ENCODE measurements at places on chromosomes 5 and 9.
A peak's percentile ranks its signal among the peaks of the same experiment; 100 is the strongest.

DNA sequence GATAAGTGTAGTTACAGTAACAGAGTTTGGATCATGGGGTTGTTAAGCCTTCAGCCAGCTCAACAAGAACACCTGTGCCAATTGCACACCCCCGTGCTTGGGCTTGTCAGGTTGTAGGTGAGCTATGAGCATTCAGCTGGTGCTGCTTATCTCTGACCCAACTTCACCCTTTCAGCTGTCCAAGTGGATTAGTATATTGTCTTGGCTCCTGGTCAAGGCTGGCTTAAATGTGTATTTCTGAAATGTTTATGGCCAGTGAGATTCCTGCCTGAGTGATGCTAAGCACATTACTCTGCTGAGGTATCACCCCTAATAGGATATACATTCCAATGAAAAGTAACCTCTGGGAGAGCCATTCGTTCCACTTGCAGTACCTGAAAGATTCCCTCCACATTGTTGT, 44.2 kb upstream of the LMNB1 start:
- no peak for DNase-seq

- DNase-seq, result no peak
Measured at GRCh38 chr9:97831843-97832636, 21.0 kb upstream of the FOXE1 start.

DNA sequence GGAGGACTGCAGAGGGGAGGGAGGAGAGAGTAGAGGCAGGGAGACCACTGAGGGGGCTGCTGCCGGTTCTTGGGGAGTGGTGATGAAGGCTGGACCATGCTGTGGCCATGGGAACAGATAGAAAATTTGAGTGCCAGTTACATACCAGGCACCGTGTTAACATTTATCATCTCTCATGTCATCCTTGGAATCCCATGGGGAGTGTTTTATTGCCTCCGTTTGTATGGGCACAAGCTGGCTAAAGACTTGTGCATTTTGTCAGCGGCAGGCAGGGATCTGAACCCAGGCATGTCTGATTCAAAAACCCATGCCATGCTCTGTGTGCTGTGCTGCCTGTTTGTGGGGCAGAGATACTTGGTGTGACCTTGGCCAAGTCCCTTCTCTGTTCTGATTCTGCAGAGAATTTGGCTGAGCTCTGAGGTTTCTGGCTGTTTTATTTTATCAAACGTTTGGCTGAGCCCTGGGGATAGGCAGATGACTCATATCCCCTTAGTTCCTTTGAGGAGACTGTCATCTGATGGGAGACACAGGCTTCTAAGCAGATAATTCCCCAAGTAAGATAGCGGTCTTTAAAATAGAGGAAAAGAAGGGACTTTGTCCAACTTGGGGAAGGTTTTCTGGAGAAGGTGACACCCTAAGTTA, 22.2 kb downstream of the COL27A1 start:
- DNase-seq, result no peak

- DNase-seq, result no peak
Measured at GRCh38 chr5:140342287-140342686, 4.1 kb downstream of the HBEGF start.

DNA sequence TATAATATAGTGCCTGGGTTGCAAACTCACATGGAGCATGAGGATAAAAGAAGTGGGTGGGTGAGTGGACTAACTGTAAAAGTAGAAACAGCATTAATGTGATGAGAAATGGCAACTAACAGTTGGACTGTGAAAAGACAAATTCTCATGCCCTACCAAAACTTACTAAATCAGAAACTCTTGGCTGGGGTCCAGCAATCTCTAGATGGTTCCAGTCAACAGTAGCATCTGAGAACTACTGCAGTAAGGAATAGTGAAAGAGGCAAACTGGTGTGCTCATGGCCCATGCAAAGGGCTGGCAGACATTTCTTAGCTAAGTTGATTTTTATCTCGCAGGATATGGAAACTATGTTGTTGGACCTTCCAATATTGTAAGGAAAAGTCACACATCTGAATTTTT, 150.3 kb downstream of the PIK3R1 start:
- DNase-seq, result no peak

DNA sequence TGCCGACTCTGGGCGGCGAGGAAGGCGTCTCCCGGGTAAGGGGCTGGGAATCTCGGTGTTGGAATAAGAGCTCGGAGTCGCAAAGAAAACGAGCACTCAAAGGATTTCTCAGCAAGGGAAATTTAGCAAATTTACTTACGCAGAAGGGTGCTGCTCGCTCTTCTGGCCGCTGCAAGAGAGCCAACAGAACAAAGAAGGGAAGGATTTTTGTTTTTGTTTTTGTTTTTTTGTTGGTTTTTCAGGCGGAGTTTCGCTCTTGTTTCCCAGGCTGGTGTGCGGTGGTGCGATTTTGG, 279 bp downstream of the GTF3C5 start:
- DNase-seq, result no peak

DNA sequence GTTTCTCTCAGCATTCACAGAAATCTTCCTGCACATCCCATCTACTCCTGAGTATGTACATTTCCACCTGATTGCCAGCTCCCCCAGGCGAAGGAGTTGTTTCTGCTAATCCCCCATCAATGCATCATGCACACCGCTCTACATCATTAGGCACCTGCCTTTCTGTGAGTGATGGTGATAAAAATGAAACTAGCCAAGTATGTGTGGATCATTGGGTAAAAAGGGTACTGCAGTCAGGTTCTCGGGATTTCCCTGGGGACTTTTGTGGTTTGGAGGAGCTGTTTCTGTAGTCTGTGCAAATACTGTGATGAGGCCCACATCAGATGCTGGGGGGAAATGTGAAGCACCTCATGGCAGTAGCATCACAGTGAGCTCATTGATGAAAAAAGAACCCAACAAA, 30.4 kb downstream of the CAMK4 start:
- DNase-seq, result no peak

DNA sequence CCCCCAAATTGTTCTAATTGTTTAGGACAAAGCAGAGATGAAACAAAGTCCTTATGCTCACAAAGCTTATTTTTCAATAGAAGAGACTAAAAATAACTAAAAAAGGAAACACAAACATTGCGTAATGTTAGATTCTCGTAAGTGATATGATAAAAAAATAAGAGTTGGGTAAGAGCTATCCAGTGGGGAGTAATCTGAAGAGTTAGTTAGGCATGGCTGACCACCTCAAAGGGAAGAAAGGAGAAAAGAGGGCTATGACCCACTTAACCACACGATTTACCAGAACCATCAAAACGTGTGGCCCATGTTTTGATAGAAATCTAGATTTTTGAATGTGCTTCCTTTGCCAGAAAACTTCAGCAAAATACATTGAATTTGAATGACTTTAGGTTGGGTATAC, 1296.8 kb upstream of the NUDT12 start:
- no peak for DNase-seq

GRCh38 chr9:96082516-96083232, 207.2 kb downstream of the ERCC6L2 start:
- no peak for DNase-seq

- peak; percentile 79 for DNase-seq
Measured at GRCh38 chr9:115649991-115650472, 503.6 kb upstream of the PAPPA start.

GRCh38 chr9:34982361-34982760, 7.2 kb upstream of the DNAJB5 start:
- no peak for DNase-seq

DNA sequence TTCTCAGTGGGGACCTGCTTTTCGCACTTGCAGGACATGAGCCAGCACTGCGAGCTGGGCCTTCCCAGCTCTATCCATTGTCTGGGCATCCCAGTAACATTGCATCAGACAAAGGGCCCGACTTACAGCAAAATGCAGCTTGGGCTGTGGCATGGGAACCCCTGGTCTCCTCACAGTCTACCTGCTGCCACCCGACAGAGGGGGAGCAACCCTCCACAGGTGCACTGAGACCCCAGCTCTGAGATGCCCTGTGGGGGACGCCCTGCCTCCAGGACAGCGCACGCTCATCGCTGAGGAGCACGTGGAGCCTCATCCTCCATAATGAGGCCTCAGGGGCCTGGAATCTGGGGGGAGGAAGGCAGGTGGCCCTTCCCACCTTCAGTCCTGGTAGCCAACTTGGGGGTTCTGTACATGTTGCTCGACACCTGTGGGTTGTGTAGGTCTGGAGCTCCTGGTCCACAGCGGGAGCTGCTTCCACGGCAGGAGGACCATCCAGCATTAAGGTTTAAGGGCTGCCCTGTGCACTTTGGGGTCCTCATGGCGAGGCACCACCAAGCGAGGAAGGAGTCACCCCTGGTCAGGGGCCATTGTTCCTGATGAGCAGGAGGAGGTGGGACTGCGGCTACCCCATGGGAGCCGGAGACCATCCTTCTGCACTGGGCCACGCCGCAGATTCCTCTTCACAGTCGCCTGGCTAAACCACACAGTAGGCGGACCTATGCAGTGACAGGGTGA, 376.5 kb upstream of the IRX1 start:
- DNase-seq, result no peak

- no peak for DNase-seq
Measured at GRCh38 chr5:151692312-151692711, 5.6 kb upstream of the SPARC start.

DNA sequence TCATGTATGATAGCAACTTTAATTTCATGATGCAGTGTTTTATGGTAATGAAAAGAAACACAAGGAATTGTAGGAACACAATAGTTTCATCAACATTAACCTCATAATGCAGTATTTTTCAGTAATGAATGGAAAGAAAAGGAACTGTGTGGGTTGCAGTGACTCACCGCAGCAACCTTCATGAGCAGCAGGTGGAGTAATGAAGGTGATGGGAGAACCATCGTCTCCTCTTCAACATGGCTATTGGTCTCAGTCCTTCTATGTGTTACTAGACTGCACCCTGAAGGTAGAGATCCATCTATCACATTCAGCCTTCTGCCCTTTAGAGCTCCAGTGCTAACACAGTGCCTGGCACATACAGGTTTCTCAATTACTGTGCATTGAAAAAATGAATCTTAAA, 58.0 kb downstream of the TMEM215 start:
- no peak for DNase-seq

DNA sequence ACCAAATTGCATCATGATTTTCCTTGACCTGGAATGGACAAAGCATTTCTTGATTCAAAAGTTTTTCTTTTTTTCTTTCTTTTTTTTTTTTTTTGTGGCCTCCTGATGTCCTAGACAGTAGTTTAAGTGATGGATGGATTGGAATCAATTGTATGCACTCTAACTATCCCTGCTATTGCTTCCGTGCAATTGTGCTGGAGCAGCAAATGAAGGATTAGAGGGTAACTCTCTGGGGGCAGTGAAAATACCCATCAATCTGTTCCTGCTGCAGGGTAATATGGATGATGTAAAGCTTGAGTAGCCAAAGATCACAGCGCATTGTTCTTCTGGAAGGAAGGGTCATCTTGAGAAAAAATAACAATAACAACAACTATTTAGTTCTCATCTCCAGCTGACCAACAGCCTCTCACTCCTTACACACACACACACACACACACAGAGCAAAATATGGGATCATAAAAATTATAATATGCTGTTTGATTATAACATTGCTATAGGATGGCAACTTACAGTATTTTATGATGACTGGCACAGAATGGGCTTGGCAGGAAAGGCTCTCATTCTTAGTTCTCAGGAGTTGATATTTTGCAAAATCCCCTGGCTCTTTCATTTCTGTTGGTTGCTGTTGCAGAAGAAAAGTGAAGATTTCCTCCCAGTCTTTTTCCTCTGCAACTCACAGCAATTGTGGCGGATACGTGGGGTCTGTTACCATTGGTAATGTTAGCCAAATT, 160.9 kb upstream of the DMAC1 start:
- DNase-seq, result no peak

- DNase-seq, result no peak
Measured at GRCh38 chr5:66828046-66828547, 231.9 kb downstream of the MAST4 start.

- DNase-seq, result no peak
Measured at GRCh38 chr5:91022518-91022917, 360.6 kb downstream of the ARRDC3 start.

- no peak for DNase-seq
Measured at GRCh38 chr5:149727336-149728035, 2.6 kb upstream of the PPARGC1B start.

- DNase-seq, result no peak
Measured at GRCh38 chr9:136336881-136337280, 9.5 kb downstream of the GPSM1 start.

DNA sequence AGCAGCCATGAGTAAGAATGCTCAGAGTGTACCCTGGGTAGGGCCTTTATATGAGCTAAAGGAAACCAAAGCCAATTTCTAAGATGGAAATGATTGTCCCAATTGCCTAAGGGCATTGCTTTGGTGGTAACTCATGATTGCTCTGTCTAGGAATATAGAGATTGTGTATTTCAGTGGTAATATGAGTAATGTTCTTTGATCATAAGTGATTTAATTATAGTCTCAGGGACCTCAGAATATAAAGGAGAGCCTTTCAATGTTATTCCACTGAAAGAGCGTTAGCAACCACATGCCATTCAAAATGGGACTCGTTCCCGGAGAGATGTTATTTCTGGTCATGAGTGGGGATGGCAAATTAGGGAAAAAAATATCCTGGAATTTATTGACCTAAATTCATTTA, 340.5 kb downstream of the ARHGEF28 start:
- no peak for DNase-seq

GRCh38 chr9:2502760-2503159, 118.8 kb upstream of the VLDLR start:
- no peak for DNase-seq

DNA sequence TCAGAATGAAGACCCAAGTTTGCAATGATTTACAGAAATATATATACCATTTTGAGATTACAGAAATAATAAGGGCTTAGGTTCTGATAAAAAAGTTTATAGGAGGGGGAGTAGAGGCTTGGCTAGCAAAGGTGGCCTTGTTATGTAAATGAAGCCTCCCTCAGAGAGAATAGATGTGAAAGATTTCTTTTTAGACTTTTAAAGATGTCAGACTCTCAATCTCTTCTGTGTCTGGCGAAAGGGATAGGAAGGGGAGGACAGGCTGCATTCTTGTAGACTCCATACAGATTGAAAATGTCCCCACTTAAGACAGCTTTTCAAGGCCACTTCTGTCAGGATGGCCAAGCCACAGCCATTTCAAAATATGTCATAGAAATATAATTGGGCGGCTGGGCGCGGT, 63.1 kb upstream of the CLINT1 start:
- DNase-seq, result no peak

DNA sequence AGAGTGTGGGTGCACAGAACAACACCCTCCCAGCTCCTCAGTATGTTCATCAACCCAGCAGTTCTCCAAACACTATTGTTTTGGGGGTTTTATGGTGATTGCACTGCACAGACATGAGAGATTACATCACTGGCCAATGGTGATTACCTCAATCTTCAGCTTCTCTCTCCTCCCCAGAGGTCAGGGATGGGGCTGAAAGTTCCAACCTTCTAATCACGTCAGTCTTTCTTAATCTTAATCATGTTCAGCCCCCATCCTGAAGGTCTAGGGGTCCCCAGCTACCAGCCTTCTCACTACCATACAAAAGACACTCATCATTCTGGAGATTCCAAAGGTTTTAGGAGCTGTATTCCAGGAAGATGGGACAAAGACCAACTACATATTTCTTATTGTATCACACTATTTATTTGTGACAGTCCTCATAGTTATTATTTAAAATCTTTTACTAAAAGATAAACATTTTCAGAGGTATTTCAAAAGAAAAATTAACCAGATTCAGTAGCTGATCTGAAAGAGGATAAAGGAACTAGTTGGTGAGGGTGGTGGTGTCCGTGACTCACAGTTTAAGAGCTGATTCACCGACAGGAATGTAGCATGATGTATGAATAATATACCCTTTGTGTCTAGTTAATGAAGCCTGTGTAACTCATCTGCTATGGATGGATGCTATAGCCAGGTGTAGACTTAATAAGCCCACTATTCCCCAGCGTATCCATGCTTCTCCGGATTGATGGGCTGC, 35.6 kb downstream of the RASEF start:
- DNase-seq, result no peak
